ENCODE measurements at places on chromosomes 7 and 10.

DNA sequence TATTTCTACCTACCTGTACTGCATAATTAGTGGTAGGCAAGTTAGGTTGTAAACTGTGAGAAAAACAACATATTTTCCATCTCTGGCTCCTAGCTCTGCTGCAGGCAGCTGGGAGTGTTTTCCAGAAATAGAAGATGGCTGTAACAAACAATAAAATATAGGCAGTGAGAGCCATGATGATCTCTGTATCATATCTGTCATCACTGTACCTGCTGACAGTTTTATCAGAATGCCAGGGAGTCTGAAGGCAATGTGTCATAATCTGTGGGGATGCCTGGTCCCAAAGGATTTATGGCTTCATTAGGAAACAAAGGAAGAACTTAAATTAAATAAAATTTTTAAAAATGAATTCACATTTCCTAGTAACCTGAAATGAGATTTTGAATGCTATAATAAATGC, 160.9 kb upstream of the SMIM30 start:
- no peak for DNase-seq

DNA sequence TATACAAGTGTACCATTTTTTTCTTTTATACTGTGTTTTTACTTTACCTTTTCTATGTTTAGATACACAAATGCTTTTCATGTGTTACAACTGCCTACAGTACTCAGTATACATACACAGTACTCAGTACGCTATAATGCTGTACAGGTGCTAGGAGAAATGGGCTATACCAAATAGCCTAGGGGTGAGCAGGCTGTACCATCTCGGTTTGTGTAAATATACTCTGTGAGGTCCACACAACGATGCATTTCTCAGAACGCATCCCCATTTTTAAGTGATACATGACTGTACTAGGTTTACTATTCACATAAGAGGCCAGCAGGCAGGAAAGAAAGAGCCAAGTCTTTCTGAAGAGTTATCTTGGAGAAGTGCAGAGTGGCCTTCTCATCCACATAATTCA, 426.4 kb upstream of the MTPN start:
- no peak for DNase-seq

GRCh38 chr7:130430115-130430514, 10.7 kb downstream of the CEP41 start:
- DNase-seq = no peak

DNA sequence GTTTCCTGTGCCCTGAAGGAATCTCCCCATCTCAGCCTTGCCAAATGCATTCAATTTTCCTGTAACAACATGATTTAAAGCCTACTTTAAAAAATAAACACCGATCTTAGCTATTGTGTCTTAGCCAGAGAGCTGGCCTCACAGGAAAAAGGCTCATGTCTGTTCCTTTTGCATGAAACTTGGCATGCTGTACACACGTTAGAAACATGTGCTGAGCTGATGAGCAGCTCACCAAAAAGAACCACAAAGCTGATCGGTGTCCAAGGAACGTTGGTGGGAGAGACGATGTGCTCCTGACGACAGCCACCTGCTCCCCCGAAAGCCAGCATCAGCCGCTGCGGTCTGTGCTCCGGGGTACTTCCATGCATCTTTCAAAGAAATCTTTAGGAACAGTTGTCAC, 135.9 kb downstream of the ADARB2 start:
- DNase-seq = no peak

- DNase-seq = no peak
Measured at GRCh38 chr10:62348029-62348428, 26.1 kb upstream of the ZNF365 start.

- DNase-seq = no peak
Measured at GRCh38 chr7:159001811-159002210, 142.9 kb downstream of the VIPR2 start.

GRCh38 chr10:48463318-48464003, 141.4 kb downstream of the ARHGAP22 start:
- no peak for DNase-seq

- DNase-seq = no peak
Measured at GRCh38 chr10:80579181-80579763, 41.6 kb downstream of the SH2D4B start.

- DNase-seq = no peak
Measured at GRCh38 chr10:51052163-51052562, 22.1 kb upstream of the PRKG1 start.

DNA sequence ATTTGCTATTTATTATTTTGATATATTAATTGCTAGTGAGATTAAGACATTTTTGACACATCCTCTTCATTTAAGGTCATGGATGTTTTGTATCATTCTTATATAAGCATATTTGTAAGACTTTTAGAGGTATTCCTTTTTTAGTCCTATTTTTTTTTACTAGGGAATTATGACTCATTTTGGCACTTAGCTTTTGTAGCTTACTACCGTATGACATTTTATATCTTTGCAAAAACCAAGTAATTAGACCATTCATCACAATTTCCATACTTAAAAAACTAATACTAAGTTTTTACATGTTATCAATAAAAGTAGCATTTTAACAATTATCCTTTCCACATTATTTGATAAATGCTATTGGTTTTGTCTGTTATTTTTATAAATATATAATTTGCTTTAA, 41.6 kb downstream of the BMPR1A start:
- DNase-seq = no peak

- DNase-seq = no peak
Measured at GRCh38 chr7:2360796-2361195, 6.2 kb downstream of the EIF3B start.

GRCh38 chr10:110162741-110163145, 44.7 kb upstream of the MXI1 start:
- DNase-seq = no peak

DNA sequence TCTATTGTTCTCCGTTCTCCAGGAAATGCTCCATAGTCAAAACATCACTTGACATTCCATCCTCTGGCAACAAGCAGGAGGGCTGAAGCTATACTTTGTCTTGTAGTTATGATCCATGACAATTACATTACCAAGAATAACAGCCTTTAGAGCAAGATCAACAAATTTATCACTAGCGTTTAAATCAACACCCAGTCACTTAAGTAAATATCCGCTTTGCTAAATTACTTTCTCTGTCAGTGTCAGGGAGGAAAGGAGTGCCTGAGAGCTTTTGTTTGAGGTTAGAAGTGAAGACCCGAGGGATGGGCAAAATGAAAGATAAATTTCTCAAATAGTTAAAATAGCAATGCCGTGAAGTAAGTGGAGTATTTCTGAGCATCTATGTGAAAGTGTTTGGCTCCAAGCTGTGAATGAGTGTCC, 236.1 kb upstream of the BMPER start:
- DNase-seq = peak; percentile 28

- DNase-seq = no peak
Measured at GRCh38 chr7:1993031-1993695, 239.6 kb downstream of the MAD1L1 start.

DNA sequence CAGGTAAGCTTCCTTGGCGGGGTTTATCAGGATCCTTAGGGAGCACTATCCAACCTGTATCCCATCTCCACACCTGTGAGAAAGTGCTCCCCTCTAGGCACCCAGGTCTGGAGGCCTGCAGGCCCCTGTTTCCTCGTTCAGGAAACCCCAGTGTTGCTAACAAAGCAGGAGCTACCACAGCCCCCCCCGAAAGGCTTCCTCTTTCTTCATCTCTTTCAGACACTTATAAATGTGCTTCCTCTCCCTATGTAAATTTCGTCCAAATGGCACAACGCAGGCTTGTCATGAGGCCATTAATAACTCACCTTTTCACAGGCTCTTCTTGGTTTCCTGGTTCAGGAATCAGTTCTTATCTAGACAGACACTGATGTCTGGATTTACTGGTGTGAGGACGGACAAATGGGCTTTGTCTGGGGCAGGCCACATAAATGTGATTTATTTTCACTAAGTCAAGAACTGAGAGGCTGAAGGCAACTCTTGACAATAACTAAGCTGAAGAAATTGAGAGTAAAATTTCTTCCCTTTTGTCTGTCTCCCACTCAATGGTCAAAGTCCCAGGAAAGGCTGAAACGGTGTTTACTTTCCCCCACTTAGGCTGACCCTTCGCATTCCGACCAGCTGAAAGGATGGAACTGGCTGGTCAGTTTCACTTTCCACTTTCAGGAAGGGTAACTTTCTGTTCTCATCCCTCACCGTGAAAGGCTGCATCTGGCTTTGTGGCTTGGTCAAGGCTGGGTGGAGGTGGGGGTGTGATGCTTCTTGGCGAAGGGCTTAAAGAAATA, 46.8 kb downstream of the PIK3AP1 start:
- no peak for DNase-seq

- DNase-seq = no peak
Measured at GRCh38 chr10:12785415-12785831, 216.1 kb downstream of the CCDC3 start.

DNA sequence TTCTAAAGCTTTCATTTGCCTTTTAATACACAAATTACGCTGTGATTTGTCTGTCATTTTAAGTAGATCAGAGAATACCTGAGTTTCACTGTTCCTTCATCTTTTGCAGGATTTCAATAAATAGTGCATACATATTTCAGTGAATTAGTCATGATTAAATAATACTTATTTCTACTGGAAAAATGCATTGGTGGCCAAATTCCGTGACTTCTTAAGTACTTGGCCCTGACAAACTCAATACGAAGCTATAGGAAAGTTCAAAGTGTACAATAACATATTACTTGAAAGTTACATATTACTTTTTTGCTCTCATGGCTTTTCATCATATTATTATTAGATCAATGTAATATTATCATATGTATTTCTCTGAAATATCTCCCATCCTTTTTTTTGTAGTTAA, 16.1 kb upstream of the PLXDC2 start:
- no peak for DNase-seq

DNA sequence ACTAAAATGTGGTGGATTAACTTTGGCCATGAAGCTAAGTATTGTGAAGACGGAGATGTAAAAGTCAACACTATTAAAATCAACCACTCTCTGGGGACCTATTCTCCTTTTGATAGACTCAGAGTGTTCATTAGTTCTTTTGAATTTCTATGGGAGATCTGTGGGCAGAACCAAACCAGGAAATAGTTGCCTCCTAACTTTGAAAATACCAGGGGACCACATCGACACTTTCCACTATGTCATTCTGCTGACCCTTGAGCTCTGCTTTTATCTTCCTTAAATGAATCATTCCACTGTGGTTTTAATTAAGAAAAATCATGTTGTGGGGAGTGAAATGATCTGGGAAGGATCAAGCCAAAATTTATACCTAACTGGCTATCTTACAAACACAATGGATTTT, 960.5 kb downstream of the GATA3 start:
- DNase-seq = no peak

DNA sequence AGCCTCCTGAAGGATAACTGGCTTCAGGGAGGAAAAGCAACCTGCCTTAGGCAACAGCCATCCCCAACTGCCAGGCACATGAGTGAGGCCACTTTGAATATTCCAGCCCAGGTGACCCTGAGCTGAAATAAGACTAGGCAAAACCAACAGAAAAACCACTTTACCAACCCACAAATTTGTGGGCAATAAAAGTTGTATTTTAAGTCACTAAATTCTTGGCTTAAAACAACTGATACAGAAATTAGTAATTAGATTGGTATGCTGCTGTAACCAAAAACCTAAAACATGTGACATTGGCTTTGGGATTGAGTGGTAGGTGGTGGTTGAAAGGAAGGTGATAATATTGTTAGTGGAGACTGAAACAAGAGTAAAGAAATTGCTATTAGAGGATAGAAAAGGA, 39.9 kb downstream of the ABCB4 start:
- DNase-seq = no peak

All from NT2/D1 (cell line).